CD4-positive, alpha-beta T cell treated with Interleukin-21 for 1 hour (primary cell): ENCODE measurements at places on chromosomes 7 and 10.

DNA sequence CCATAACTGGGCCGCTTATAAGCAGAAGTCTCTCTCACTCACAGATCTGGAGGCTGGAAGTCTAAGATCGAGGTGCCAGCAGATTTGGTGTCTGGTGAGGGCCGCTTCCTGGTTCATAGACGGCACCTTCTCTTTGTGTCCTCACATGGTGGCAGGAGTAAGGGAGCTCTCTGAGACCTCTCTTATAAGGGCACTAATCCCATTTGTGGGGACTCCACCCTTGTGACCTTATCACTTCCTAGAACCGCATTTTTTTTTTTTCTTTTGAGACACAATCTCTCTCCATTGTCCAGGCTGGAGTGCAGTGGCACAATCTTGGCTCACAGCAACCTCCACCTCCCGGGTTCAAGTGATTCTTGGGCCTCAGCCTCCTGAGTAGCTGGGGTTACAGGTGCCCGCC is 8.1 kb downstream of the FBH1 start:
- DNase-seq: no peak

GRCh38 chr7:131087756-131088658 is 239.7 kb upstream of the MKLN1 start:
- no peak for DNase-seq

- peak; percentile 20 for DNase-seq
These were observed 129.1 kb upstream of the PPP1R3A start for GRCh38 chr7:114047889-114048288.

DNA sequence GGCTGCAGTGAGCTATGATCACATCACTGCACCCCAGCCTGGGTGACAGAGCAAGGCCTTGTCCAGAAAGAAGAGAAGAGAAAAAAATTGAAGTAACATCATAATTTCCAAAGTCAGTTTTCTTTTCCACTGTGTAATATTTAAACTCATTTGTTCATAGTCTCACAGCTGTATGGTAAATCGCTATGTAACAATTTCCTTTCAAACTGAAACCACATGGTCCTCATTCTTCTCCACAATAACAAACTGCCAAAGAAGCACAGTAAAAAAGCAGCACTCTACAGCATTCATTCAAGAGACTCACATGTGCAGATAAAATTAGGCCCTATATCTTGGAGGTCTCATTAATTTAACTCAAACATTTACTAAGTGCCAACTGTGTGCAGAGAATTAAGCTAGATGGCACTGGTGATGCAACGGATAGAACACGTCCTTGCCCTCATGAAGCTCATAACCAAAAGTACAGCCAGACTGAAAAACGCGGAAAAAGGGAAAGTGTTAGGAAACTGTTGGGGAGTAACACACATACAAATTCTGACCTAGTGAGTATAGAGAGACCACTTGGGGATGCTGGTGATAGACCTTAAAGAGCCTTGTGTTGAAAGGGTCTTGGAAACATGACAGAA is 174.0 kb upstream of the KCTD7 start:
- no peak for DNase-seq

GRCh38 chr7:73683056-73683787 is at the start of the genes BUD23 and DNAJC30:
BUD23 (plus strand) TSS chr7:73683597; CDS start chr7:73683626, 29 bp downstream.
DNAJC30 (minus strand) TSS chr7:73683453; CDS start chr7:73683423, 30 bp downstream.
- peak; percentile 96 for DNase-seq

- no peak for DNase-seq
These were observed 30.9 kb upstream of the VCL start for GRCh38 chr10:73967022-73967429.

- DNase-seq: peak; percentile 22
These were observed 61.7 kb upstream of the PPIF start for GRCh38 chr10:79285315-79286197.

- DNase-seq: no peak
These were observed 38.1 kb downstream of the FAM107B start for GRCh38 chr10:14736600-14737081.

DNA sequence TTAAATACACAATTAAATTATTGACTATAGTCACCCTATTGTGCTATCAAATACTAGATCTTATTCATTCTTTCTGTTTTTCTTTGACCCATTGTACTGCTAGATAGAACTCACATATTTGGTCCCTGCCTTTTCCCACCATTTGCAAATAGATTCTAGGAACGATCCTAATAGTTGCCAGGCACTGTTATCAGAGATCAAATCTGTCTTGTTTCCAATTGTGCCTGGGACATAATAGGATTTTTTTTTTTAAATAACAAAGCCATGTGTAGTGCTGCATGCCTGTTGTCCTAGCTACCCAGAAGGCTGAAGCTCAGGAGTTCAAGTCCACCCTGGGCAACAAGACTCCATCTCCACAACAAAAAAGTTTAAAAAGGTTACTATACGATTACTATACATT is 72.0 kb downstream of the C1GALT1 start:
- DNase-seq: no peak

- no peak for DNase-seq
These were observed 5.6 kb downstream of the DPYSL4 start for GRCh38 chr10:132192076-132192975.

DNA sequence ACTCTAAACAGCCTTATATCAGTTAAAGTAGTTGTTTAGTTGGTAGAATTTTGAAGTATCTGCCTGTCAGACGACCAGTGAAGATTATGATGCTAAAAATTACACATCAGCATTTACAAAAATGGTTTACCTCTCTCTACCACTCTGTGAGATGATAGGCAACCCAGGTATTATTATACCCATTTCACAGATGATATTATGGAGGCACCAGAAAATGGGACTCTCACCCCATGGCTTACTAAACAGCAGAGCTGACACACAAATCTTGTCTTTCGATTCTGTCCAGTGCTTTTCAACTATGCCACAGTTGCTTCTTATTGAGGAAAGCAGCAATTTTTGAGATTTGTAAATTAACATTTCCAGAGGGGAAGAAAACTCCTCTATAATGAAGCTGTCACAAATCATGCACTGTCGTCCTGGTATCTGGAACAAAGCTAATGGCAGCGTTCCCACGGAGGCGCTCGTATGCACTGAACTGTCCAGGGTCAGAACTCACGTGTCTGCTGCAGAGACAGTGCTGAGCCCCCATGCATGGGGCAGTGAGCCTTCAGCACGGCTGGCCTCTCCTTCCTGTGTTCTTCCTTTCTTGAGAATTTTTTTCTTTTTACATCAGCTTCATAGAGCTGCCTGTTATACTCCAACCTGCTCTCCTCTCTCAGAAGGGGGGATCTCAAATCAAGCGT is 381.1 kb downstream of the SDK1 start:
- no peak for DNase-seq

- DNase-seq: no peak
These were observed 350.8 kb downstream of the PLXNA4 start for GRCh38 chr7:132225216-132226030.

DNA sequence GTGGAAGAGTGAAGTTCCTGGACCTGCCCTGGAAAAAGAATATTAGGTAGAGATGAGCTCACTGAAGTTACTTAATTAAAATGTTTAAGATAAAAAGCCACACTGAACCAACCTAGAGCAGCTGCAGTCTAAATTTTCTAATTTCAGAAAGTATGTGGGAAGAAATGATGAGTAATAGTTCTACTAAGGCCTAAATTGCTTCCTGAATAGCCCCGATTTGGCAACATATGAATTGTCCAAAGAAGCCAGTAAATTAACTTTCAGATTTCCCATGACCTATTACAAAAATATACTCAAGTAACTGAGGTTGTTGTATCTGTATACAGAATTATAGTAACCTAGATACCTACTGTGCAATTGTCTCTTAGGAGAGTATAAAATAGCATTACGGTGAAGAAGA is 312.6 kb downstream of the IPMK start:
- DNase-seq: no peak

DNA sequence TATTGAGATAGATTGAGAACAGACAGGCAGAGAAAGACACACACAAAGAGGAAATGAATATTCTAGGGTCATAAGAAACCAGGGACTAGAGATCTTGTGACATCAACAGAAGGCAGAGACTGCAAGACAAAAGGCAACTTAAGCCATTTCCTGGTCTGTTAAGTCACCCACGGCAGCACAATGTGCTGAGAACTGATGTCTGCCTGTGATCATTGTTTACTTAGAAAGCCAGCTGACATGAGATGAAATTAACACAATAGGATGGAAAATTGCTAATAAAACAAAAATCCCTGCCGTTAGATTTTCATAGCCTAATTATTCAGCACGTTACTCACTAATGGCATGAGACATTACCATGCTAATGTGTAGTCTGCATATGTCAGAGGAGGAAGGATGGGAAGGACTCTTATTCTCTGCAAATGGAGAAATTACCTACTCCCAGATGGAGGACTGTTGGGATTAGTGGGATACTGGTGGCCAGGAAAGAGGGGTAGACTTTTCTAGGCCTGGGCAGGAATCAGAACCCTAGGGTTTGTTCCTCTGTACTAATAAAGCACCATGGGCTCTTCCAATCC is 191.3 kb upstream of the PODXL start:
- no peak for DNase-seq

DNA sequence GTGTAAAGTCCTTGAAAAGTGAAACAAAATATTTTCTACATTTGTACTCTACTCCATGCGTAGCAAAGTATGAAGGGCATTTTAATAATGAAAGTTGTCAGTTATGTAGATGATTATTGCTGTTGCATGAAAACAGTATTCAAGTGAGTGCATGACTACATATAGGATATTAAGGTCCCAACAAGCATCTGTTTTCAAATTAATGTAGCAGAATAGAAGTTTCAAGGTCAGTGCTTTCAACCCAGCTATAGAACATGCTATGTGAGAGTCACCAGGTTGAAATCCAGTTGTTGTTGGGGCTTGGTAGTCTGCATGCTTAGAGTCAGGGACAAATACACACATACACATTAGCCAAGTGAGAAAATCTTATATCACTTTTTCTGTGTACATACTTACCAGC is 14.8 kb downstream of the CD36 start:
- no peak for DNase-seq

- DNase-seq: no peak
These were observed 13.3 kb upstream of the AKR1B10 start for GRCh38 chr7:134514106-134514505.

- no peak for DNase-seq
These were observed 138.5 kb upstream of the MGMT start for GRCh38 chr10:129328546-129328945.

- DNase-seq: peak; percentile 52
These were observed 1.5 kb downstream of the IPMK start for GRCh38 chr10:58266003-58266825.

DNA sequence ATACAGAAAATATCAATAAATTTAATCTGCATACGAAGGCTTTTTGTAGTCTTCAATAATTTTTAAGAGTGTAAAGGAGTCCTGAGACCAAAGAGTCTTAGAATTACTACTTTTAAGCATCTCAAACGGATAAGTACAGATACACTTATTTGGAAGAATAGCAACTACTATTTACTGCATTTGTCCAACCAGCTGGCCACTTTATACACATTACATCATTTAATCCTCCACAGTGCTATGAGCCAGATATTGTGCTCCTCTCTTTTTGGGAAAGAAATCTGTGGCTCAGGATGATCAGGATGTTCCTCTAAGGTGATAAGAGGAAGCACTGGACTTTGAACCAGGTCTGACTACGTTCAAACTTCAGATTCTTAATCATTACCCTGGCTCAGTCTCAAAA is 588.6 kb upstream of the LRRTM3 start:
- no peak for DNase-seq

GRCh38 chr7:30852308-30852684 is 59.4 kb upstream of the AQP1 start:
- no peak for DNase-seq

GRCh38 chr10:121526801-121527221 is 71.4 kb downstream of the FGFR2 start:
- no peak for DNase-seq
